ENCODE measurements at places on chromosomes 6 and 20.

GRCh38 chr20:24620937-24621519, 151.6 kb downstream of the SYNDIG1 start:
- DNase-seq, result peak; percentile 52

GRCh38 chr6:112343977-112344376, 3.2 kb upstream of the RFPL4B start:
- no peak for DNase-seq

GRCh38 chr20:11190741-11191140, 516.9 kb upstream of the JAG1 start:
- DNase-seq, result no peak

- DNase-seq, result no peak
Observed at GRCh38 chr6:5909721-5910120, 97.0 kb downstream of the NRN1 start.

DNA sequence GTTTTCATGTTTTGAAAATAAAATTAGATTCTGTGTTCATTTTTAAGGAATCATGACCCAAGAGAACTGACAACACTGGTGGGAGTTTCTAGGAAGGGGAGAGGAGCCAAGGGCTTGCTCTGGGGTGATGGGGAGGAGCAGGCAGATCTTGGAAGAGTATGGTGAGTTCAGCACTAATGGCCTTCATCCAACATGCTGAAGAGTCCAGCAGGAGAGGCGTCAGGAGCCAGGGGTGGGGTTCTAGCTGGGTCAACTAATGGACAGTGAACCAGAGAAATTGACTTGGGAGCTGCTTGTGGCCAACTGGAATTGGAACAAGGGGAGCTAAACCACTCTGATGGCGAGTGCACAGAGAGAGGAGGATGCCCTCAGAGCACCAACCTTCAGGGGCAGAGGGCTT, 107.1 kb downstream of the MRPL14 start:
- DNase-seq, result no peak

- no peak for DNase-seq
Observed at GRCh38 chr20:17449031-17449430, 82.1 kb downstream of the BFSP1 start.

GRCh38 chr20:24747010-24747712, 201.9 kb upstream of the CST7 start:
- DNase-seq, result no peak

DNA sequence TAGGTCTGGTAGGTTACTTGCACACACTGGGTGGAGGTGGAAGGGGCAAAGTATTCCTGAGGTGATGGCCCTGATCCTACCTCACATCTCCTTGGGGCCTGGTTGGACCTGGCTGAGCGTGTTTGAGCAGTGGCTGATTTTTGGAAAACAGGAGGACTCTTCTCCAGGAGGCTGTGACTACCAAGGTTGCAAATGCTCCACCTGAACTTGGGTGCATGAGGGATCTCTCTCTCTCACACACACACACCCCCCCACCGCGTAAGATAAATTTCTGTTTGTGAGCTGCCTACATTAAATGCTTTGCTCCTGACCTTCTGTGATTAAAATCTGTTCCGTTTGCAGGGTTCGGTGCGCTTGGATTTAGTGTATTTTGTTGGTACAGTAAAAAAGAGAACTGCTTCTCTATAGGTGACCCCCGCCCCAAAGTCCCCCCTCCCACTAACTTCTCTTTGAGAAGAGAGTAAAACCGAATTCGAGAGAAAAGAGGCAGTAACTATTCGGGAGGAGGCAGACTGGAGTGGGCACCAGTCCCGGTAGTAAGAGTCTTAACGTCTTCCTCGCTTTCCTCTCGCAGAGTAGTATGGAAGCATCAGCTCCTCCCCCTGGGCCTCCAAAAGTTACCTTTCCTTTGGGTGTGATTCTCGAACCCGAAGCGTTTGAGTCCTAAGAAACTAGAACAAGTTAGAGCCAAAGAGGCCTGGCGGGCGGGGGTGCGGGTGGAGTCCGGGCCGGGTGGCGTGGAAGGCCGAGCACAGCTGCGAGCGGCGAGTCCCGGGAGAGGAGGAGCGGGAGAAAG, 585 bp upstream of the DSE start:
- no peak for DNase-seq

GRCh38 chr6:28695715-28696114, 170.0 kb downstream of the GPX5 start:
- DNase-seq, result no peak

DNA sequence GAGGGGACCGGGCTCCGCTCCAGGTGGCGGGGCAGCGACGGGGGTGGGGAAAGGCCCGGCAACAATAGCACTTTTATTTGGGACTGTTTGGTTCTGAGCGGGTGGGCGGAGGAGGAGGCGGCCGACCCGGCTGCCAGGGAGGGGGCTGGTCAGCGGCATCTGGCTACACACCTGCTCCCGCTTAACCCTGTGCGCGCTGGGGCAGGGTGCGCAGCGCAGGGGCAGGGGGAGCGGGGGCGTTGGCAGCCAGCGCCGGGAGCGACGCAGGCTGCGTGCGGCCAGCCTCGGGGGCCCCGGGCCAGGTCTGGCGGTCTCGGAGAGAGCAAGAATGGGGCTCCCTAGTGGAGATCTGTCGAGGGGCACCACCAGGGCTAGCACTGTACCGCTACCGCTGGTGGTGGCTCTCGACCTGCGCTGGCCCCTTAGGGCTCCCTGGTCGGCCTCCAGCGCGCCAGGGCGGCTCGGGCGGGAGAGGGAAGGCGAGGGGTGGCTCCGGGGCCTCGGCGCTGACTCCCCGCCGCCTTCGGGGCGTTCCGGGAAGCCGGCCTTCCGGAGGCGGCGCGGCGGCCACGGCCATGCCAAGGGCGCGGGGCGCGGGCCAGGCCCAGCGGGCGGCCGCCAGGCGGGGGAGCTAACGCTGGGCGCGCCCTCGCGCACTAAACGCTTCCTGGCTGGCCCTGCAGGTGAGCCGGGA, 92.4 kb downstream of the NCR2 start:
- DNase-seq, result peak; percentile 43

- DNase-seq, result no peak
Observed at GRCh38 chr20:47508278-47508677, 6.6 kb downstream of the NCOA3 start.

DNA sequence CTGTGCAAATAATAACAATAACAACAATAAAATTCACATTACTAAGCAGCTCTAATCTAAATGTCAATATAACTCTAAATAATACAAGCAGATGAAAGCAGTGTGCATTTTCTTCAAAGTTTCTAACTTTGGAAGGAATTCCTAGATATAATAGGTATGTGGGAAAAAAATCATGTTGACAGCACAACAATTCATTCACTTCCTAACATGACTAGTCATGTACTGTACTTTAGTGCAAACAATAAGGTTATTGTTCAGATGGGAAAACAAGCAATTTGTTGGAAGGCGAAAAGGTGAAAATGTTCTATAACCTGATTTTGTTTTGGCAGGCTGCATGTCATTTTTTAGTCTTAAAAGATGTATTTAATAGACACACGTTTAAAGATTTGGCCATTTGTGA, 484.3 kb upstream of the JAG1 start:
- DNase-seq, result no peak

GRCh38 chr20:62496568-62497218, 20.9 kb upstream of the GATA5 start:
- no peak for DNase-seq

DNA sequence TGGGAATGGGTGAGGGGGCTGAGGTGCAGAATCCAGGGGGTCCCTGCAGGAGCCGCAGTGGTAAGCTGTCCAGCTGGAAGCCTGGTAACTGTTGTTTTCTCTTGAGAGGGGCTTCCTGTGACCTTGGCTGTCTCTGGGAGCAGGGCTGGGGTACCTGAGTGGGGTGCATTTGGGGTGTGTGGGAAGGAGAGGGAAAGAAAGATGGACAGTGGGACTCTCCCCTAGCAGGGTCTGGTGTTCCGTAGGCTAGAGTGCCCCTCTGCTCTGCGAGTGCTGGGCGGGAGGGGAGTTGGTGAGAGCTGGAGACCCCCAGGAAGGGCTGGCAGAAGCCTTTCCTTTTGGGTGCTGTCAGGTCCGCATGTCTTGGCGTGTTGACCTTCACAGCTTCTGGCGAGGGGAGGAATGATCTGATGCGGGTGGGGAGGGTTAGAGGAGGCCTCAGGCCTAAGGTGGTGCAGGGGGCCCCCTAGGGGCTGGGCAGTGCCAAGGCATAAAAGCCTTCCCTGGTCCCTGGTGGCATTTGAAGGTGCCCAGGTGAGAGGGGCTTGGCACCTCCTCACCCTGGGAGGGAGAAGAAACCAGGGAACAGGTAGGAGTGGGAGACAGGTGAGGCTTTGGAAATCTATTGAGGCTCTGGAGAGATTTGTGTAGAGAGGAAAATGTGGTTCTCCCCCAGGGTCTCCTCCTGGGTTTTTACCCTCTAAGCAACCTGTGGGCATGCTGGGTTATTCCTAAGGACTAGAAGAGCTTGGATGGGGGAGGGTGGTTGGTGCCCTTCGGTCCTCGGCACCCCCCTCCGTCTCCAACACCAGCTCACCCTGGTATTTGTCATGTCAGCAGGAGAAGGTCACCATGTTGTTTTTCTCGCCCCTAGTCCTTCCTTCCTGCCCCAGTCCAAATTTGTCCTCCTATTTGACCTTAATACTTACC, 3.3 kb downstream of the VEGFA start:
- DNase-seq, result peak; percentile 79

DNA sequence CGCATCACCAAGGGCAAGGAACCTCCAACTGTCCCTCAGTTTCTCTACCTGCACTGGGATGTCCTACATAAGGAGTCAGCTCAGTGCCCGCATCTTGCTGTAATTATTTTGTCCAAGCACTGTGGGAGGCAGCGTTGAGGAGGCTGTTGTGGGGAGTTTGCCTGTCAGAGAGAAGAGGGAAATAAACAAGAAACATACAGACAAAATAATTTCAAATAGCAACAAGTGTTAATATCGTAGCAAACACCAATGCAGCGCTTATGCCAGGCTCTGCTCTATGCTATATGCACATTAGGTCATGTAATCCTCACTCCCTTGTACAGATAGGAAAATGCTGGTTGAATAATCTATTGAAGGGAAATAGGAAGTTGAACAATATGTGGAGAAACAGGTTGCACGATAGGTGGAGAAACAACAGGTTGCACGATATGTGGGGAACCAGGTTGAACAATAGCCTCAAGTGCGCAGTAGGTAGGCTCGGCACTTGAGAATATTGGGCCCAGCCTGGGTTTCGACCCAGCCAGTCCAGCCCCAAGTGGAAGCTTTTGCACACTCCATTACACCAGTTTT, 91.2 kb upstream of the SIRPA start:
- DNase-seq, result no peak

DNA sequence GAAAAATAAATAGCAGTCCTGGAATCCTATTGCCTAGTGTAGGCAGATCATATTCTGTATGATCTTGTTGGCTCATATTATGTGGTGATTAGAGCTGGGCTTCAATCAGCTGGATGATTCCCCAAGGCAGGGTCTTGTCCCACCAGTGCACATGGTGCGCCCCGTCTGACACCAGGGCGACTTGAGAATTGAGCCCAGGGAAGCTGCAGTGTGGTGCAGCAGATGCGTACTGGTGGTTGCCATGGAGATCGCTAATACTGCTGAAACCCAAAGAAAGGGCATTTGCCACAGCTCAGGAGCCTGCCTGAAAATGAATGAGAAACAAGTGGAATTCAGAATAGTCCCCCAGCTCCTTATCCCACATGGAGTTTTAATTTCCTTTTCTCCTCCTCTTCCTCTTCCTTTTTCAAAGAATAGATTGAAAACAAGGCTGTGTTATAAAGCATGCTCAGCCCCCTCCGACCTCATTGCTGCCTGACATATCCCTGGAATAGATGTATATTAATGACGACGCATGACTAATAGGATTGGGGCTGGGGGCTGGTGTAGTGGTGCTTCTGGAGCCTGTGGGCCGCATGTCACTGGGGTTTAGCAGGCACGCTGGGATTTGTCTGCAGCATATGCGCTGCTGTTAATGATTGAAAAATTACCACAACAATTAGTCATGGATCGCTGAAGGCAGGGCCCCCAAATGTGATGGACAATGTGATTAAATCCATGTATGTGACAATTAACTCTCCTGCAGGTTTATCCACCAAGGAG, 210.5 kb downstream of the FARS2 start:
- peak; percentile 70 for DNase-seq

DNA sequence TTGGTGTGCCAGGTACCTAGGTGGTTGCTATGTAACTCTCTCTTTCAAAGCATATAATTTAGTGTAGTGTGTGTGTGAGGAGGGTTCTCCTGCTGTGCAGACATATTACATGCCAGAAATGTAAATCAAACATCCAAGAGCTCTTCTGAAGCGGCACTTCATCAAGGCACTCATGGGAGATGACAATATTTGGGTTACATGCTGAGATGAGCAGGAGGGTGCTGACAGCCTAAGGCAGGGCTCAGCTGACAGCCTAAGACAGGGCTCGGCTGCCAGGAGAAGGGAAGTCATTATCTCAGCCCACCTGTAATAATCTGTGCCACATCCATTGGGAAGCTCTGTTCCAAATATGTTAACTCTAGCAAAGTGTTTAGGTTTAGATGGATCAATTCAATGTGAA, 39.1 kb downstream of the ADGRF5 start:
- peak; percentile 81 for DNase-seq

- DNase-seq, result no peak
Observed at GRCh38 chr6:121688974-121689373, 253.5 kb downstream of the GJA1 start.

GRCh38 chr6:129370268-129370916, 339.6 kb downstream of the ARHGAP18 start:
- DNase-seq, result no peak

DNA sequence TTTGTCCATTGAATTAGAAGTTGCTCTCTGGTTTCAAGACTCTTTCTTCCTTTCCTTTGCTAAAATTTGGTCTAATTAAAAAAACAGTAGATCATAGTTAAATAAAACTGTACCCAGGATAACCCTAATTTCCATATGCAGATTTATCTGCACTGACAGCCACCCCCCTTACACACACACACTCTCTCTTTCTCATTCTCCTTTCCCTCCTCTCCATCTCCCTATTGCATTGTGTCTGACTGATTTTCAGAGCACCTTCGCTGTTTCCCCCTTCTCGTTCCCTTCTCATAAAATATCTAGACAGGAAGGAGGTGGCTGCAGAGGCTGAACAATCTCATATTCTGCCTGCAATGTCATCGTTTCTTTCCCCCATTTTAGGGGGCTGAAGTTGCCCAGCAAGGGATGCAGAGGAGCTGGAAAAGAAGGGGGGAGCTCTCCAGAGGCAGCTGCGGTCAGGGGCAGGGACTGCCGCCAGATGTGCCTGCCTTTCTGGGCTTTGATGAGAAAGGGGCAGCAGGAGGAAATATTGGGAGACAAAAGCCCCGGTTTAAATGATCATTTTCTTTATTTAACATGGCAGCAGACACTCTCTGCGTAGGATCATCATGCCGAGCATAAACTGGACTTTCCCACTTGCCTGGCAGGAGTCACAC, 22.5 kb upstream of the MMS22L start:
- DNase-seq, result no peak

DNA sequence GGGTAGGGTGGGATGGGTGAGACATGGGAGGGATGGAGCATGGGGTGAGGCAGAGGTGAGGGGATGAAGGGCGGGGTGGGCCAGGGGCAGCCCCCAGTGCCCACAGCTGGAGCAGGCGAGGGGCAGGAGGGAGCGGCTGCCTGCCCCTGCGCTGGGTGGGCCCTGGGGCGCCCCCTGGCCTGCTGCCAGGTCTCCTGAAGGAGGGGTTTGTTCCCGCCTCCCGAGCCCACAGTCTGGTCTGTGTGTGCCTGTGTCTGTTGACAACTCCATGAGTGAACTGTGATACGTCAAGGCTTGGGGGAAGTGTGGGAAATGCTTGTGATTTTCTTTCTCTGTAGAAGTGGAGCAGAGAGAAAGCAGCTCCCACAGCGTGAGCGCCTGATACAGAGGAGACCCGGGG, 10.9 kb upstream of the MRGBP start:
- no peak for DNase-seq

Data from NCI-H2029 (cell line).